ENCODE measurements at places on chromosomes 1 and 21.

GRCh38 chr1:87148661-87149060 is 180.0 kb upstream of the LMO4 start:
- no peak for DNase-seq

DNA sequence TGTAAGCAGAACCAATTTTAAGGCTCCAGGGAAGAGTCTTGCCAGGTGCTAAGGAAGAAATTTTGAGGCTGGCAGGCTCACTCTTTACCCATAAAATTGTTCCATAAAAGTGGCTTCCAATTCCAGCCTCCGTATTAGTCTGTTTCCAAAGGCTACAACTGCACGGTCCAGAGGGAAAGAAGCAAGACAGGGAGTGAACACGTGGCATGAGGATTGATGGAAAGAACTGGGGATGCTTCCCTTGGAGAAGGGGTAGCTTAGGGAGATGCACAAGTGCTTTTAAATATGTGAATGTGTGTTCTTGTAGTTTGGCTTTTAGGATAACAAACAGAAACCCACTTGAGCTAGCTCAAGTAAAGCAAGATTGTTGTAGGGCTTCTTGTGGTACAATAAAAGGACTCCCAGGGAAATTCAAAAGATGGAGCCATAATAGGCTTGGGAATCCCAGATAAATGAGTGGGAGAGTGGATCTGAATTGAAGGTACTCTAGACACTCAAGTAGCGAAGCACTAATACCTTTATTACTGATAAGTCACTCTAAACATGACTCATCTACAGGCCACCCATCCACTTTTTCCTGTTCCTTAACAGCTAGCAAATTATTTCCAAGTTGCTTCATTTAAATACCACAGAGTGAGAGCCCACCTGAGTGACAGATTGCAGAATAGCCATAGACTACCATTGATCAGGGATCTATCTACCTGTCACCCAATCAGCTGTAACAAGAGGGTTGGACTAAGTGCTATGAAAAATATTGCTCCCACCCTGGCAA is 34.8 kb upstream of the NPL start:
- DNase-seq: no peak

- DNase-seq: no peak
Observed at GRCh38 chr1:168921629-168922028, 184.9 kb upstream of the ATP1B1 start.

DNA sequence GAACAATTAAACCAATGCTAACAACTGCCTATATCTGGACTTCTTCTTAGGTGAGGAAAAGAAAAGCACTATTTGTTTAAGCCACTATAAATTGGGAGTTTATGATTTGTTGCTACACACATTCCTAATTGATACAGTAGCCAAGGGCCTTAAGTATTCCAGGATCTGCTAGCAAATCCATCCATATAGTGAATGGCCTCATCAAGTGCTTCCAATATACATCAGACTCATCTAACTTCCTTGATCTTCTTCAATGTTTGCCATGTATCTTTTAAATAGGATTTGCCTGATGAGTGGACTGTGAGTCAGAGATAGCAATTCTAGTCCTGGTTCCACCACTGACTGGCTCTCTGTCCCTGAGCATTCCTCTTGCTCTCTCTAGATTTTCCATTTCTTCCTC is 430.2 kb downstream of the OMA1 start:
- DNase-seq: no peak

DNA sequence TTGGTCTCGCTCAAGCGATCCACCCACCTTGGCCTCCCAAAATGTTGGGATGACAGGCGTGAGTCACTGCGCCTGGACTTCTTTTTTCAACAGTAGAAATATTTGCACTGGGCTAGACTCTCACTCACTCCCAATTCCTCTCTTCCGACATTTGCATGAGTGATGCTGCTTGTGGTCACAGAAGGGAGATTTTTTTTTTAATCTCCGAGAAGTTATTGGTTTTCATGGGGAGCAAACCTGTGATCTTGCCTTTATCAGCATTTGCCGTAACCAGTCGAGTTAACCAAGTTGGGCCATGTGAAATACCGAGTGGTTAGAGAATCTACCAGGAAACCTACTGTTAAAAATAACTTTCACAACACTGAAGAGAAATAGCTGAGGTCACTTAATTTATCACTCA is 21.1 kb downstream of the ERG start:
- no peak for DNase-seq

DNA sequence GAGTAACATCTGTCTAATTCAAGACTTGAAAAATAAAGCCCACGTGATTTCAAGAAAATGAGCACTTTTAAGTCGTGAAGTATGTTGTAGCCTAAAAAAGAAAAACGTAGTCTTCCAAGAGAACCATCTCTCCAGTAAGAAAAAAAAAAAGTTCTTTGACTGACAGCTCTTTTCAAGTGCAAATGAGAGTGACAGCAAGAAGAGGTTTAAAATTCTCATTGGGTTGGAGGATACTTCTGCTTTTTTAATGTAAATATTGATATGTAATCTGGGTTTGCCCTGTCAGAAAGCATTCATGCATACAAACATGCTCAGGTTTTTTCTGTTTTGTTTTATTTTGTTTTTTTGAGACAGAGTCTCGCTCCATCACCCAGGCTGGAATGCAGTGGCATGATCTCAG is 32.3 kb upstream of the PRDM2 start:
- no peak for DNase-seq

- no peak for DNase-seq
Observed at GRCh38 chr1:1092149-1092855, 18.2 kb upstream of the RNF223 start.

- DNase-seq: no peak
Observed at GRCh38 chr1:222904451-222904850, 89.6 kb downstream of the DISP1 start.

- DNase-seq: no peak
Observed at GRCh38 chr1:223849352-223850254, 3.9 kb upstream of the TP53BP2 start.

DNA sequence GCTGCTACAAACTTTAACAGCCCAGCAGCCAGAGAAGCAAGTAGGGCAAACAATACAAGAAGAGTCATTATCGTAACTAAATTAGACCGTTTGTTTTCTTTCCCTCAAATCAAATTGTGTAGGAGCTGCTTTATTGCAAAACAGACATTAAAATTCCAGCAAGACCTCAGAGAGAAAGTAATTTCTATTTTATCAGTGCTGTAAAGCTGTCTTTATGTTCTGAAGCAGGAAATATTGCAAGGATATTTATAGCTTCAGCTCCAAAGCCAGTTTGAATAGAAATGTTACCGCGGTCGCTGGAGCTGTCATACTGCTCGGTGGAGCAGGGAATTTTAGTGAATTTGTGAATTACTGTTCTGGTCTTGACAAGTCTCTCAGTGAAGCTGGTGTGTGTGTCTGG is 503.8 kb upstream of the PLXNA2 start:
- DNase-seq: no peak

- no peak for DNase-seq
Observed at GRCh38 chr1:112841825-112842224, 114.2 kb downstream of the SLC16A1 start.

- no peak for DNase-seq
Observed at GRCh38 chr1:15736038-15736891, at the start of gene SLC25A34. SLC25A34 (plus strand) TSS chr1:15736258; CDS start chr1:15736486, 228 bp downstream.

- no peak for DNase-seq
Observed at GRCh38 chr21:31498985-31499384, 154.9 kb upstream of the TIAM1 start.

DNA sequence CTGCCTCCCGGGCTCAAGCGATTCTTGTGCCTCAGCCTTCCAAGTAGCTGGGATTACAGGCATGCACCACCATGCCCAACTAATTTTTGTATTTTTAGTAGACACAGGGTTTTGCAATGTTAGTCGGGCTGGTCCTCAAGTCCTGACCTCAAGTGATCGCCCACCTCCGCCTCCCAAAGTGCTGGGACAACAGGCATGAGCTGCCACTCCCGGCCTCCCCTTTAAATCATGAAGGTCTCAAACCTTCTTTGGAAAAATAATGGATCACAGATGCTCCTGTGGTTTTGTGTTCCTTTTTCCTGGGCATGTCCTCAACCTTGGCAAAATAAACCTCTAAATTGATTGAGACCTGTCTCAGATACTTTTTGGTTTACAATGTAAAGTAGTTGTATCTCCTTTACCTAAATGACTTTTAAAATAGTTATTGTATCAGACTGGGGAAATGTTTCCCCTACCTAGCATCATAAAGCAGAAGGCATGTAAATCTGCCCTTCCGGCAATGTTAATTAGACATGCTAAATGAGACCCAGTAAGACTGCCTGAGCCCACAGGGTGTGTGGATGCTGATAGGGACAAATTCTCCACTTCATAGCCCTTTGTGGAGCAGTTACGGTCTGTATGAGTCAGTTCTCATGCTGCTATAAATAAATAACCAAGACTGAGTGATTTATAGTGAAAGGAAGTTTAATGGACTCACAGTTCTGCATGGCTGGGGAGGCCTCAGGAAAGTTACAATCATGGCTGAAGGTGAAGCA is 27.8 kb downstream of the CBR1 start:
- peak; percentile 5 for DNase-seq

DNA sequence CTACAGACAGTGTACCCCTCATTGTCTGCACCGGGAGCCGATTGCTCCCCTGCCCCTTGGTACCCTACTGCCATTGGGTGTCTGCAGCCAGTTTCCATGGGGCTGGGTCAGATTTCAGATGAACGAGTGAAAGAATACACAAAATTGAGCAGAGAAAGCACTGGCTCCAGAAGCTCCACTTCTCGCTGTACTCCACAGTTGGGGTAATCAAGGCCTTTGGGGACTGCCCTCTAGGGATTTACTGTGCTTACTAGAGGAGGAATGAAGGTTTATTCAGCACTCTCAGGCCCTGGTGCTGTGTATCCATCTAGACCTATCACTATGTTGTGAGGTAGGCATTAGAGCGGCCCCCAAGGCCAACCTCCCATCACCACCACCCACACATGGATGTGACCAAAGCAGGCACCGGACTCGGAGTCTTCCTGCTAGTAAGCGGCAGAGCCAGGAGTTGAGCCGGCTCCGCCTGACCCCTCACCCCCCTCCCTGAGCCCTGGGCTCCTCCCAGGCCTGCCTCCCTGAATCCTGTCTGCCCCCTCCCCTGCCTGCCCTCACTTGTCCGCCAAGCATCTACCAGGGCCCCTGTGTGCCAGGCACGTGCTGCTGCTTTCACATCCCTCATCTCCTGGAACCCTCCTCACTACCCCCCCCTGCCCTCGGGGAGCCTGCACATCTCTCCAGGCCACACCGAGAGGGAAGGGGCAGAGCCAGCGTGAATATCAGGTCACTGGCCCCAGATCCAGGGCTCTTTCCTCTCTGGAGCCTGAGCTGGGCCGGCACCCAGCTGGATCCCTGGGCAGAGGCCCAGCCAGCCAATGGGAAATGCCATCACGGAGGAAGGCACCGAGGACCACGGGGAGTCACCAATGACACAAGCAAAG is 23.3 kb downstream of the KCNN3 start:
- DNase-seq: no peak

DNA sequence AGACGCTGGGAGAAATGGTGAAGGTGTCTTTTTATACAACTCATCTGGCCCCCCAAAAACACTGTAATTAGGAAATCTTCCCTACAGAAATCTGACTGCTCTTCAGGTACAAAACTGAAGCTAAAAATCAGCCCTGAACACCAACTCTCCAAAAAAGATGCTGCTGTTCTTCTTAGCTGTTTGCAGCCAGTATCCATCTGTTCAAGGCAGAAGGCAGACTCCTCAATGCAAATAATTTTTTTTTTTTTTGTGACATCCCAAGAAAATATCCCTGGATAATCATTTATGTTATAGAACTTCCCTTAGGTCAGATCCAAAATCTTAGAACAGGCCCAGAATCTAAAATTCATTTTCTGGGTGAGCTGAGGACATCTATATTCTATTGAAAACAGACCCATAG is 36.5 kb downstream of the TRIT1 start:
- DNase-seq: no peak

DNA sequence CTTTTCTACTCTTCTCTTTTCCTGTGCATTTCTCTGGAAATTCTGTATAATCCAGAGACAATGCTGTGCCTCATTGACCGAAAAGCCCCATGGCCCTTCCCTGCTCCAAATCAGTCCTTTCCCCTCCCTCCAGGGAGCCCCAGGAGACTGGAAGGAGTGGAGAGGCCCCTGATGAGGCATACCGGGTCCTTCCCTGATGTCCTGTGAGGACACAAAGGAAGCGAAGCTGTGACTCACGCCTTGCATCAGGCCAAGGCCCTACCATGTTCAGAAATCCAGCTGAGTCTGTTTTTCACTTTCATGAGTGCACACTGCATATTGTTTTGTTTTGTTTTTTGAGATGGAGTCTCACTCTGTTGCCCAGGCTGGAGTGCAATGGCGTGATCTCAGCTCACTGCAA is 38.7 kb upstream of the BECN2 start:
- DNase-seq: peak; percentile 52

DNA sequence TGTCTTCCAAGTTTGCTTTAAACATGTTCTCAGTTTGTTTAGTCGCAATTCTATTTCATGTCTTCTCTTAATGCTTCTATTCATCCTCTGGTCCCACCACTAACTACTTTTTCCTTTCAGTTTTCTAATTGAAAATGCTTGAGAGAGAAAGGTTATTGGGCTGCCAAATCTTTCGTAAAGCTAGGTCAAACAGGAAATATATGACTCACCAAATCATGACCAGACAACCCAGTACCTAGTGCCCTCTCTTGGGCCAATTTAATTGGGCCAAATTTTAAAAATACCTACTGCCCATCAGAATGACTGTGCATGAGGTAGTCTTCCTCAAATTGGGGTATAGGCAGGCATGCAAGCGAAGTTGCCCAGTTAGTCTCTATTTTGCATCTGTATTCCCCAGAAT is 295.4 kb upstream of the PBX1 start:
- DNase-seq: no peak

GRCh38 chr1:163186862-163187261 is 15.9 kb downstream of the RGS5 start:
- DNase-seq: no peak

DNA sequence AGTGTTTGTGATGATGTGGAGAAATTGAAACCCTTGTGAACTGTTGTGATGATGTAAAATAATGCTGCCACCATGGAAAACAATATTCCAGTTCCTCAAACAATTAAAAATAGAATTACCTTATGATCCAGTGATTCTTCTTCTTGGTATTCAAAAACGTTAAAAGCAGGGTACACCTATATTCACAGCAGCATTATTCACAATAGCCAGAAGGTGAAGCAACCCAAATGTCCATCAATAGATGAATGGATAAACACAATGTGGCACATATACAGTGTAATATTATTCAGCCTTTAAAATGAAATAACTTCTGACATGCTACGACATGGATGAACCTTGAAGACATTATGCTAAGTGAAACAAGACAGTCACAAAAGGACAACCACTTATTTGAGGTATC is 59.2 kb downstream of the LYPLAL1 start:
- no peak for DNase-seq

- DNase-seq: no peak
Observed at GRCh38 chr1:204041232-204041767, 31.6 kb upstream of the SOX13 start.

GRCh38 chr21:45390831-45391742 is 13.9 kb upstream of the COL18A1 start:
- no peak for DNase-seq

GRCh38 chr1:160830321-160831153 is 32.1 kb downstream of the CD244 start:
- peak; percentile 49 for DNase-seq

GRCh38 chr1:237873487-237874211 is 17.1 kb downstream of the ZP4 start:
- peak; percentile 83 for DNase-seq

- peak; percentile 73 for DNase-seq
Observed at GRCh38 chr1:201562659-201563405, 23.9 kb downstream of the NAV1 start.
